Stimulated activated CD8-positive, alpha-beta memory T cell treated with anti-CD3 and anti-CD28 coated beads, Interleukin-12 subunit alpha, Interleukin-12 subunit beta, amount 100 ng/mL, for 1 hour (primary cell): ENCODE measurements at places on chromosomes 11 and 22.

DNA sequence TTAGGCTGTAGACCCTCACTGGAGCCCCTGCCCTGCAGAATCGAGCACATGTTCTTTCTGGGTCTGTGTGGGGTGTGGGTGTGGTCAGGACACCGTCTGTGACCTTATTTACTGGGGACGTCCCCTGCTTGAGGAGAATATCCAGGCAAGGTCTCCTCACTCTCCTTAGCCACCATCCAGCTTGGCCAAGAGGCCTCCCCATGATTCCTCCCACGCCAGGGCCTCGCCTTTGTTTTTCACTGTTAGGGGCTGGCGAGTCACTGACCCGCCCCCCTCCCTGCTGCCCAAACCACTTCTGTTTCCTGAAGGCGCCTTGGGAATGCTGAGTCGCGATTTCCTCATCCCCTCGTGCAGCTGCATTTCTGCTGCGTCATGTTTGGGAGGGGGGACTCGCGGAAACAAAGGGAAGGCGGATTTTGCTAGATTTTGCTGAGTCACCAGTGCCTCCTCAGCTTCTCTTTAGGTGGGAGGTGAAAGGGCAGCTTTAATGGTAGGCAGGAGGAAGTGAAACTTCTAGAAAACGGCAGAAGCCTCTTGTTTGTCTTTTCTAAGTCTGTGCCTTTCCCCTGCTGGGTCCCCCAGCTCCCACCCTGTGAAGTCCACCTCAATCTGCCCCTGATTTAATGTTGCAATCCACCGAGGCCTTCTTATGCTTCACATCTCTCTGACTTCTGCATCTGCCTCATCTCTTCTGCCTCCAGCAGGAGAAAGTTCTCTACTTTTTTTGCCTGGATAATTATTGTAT, 4.0 kb upstream of the HMOX1 start:
- no peak for DNase-seq

- DNase-seq, result no peak
Observed at GRCh38 chr11:112477581-112478317, 217.1 kb upstream of the PLET1 start.

DNA sequence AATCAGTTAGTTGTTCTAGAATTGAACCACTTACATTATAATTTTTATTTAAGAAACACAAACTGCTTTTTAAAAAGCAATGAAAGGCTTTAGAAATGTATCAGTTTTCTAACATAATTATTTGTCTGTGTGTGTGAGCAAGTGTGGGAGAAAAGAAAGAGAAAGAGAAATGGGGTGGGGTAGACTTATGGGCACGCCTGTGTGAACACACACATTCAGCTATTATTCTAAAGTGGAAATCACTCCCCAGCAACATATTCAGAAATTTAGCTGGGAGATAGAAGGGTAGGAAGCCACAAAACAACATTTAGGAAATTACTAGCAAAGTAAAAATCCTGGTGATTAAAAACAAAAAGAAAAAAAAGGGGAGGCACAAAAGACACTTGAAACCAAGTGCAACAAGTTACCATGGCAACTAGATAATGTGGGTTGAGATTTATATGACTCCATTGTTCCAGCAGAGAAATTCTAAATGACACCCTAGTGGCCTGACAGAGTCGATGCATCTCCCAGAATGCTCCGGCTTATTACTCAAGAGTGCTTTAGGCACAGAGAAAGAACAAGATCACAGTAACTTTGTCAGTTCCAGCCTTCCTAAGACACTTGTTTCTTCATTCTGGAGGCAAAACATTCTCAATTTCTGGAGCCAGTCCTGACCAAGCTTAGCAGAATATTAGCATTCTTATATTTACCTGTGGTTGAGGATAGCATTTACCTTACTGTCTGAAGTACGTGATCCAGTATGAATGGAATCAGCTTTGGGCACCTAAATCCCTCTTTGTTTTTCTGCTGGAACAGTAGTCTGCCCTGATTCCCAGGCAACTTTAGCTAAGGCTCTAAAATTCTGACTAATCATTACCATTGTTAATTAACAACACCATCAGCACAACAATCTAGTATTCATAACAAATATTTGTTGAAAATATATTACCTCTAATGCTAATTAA, 444.4 kb downstream of the DLG2 start:
- DNase-seq, result no peak

- DNase-seq, result no peak
Observed at GRCh38 chr22:20601308-20601707, 93.9 kb downstream of the MED15 start.

DNA sequence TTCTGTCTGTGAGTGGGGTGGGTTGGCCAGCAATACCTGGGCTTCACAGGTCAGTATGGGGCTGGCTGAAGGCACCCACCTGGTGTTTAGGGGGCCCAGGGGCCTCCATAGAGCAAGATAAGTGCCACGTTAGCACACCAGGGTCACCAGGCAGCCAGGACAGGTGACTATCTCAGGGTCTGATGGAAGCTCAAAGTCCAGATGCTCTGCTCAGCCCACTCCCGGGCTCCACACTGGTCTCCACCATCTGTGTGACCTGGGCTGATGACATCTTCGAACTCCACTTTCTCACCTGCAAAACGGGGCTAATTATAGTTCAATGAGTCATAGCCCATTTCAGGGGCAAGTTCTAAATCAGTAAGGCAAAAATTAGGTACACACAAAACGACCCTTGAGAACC, 39.4 kb upstream of the PRDM11 start:
- DNase-seq, result no peak

GRCh38 chr11:76782531-76783293, 444 bp upstream of the TSKU start:
- no peak for DNase-seq

DNA sequence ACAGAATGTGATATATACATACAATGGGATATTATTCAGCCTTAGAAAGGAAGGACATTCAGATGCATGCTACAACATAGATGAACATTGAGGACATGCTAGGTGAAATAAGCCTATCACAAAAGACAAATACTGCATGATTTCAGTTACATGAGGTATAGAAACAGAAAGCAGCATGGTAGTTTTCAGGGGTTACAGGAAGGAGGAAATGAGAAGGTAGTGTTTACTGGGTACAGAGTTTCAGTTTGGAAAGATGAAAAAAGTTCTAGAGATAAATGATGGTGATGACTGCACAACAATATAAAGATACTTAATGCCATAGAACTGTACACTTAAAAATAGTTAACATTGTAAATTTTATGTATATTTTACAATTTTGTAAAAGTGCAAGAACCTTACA, 266.7 kb upstream of the C11orf87 start:
- no peak for DNase-seq

DNA sequence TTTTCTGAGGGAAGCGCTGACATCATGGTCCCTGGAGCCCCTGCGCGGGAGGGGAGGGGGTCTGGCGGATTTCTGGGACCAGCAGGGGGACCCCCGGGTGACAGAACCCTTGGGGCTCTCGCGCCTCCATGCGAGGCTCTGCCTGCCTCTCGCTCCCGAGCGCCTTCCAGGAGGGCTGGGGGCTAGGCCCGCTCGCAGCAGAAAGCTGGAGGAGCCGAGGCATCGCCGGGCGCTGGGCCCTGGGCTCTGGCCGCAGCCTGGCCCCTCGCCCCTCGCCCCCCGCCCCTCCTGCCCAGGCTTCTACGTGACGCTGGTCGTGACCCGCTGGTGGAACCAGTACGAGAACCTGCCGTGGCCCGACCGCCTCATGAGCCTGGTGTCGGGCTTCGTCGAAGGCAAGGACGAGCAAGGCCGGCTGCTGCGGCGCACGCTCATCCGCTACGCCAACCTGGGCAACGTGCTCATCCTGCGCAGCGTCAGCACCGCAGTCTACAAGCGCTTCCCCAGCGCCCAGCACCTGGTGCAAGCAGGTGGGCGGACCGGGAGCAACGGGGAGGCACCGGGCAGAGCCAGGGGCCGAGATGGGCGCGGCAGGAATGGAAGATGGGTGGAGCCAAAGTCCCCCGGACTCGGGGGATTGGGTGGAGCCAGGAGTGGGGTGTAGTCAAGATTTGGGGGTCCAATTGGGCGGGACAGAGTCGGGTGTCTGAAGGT, 5.4 kb downstream of the BEST1 start:
- no peak for DNase-seq

DNA sequence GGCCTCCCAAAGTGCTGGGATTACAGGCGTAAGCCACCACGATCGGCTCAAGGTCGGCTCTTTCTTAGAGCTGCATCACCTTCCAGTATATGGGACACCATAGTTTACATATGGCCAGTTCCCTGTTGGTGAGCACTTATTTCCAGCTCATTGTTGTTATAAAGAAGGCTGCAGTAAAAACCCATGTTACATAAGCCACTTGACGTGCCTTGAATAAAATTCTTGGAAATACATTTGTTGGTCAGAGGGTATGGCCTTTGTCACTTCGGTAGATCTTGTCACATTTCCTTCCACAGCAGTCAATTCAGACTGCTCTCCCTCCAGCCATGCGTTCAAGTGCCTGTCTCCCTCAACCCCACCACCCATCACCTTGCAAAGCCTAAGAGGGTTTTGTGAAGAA, 92.9 kb downstream of the PRR5L start:
- DNase-seq, result no peak

DNA sequence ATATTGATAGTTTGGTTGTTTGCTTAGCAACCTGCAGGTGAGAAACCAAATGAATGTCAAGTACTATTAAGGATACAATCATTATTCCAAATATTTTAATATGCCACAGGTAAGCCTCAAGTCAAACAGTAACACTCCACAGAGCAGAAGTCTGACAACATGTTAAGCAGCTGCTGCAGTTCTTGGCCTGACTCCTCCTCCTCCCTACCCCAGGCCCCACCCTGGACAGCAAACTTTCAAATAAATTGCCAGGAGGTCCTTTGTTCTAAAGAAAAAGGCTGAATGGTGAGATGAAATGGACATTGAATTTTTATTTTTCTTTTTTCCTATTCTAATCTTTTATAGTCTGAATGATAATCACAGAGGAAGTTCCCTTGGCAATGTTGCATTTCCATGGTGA, 260.0 kb upstream of the POU2AF2 start:
- DNase-seq, result no peak

DNA sequence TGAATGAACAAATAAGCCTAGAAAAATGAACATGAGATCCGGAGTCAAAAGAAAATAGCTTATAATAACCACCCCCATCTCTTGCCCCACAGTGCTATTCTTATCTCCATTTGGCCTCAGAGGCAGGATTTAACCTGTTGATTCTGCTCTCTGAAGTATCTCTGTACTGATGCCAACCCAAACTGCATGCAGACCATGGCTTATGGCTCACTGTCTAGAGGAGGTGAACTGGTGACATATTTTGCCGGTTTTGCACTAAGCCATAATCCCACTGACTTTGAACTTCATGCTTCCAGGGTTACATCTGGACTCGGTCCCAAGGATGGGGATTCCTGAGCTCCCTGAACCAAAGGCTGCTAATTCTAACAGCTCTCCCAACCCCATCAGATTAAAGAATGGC, 397.1 kb downstream of the TENM4 start:
- no peak for DNase-seq

DNA sequence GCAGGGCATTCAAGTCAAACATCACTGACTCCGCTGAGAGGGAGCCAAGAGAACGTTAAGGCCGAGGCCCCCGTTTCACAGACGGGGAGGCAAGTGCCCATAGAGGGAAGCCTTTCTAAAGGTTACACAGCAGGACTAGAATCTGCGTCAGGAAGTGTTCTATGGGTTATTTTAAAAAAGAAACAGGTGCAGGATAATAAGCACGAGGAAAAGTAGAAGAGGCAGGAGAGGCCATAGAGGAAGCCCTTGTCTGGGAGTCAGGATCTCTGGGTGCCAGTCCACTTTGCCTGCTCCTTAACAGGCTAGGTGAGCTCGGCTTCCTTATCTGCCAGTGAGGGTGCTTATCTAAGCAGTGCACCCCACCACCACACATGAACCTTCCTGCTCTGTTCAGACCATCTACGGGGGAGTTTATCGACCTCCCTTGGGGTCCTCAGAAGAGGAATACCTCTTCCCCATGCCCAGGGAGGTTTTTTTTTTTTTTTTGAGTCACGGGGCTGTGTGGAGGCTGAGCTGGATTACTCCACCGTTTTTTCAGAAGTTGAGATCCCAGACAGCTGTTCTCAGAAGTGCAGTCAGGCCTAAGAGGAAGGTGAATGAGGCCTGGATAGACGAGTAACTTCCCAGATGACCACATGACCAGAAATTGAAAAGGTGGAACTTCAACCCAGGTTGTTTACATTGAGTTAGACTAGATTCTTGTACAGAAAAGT, 1.2 kb upstream of the FCHSD2 start:
- no peak for DNase-seq

DNA sequence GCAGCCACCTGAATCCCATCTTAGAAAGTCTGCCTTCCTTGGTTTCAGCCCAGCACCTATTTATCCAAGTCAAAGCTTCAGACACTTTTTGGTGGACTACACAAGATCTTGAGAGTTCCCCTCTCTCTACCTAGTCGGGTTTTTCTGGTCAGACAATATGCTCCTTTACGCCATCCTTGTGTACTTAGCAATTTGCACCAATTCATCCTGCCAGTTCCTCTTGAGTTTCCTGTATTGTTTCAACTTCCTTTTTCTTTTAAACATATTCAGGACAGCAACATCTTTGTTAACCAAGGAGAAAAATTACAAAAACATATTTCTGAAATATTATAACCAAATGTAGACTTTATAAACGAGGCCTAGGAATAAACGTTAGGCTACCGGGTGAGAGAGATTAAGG, 368.2 kb upstream of the CADM1 start:
- DNase-seq, result no peak

GRCh38 chr11:80331694-80332093, 890.9 kb upstream of the TENM4 start:
- no peak for DNase-seq

DNA sequence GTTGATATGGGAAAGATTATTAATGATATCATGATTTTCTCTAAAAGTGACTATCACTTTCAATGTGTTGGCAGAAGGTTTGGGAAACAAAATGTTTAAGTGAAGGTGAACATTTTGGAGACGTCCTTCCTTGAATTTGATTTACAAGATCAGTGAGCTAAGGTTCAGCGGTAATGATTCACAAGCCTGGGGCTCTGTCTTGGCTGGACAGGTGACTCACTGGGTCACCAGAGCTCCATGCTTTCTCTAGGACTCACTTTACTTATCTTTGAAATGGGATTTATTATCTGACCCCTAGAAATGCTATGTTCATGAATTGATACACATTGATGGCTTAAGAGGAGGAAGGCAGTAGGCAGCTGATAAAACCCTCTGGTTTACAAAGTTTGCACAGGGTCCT, 437.5 kb downstream of the NTM start:
- no peak for DNase-seq

GRCh38 chr11:126392633-126393013, 37.1 kb downstream of the ST3GAL4 start:
- no peak for DNase-seq

DNA sequence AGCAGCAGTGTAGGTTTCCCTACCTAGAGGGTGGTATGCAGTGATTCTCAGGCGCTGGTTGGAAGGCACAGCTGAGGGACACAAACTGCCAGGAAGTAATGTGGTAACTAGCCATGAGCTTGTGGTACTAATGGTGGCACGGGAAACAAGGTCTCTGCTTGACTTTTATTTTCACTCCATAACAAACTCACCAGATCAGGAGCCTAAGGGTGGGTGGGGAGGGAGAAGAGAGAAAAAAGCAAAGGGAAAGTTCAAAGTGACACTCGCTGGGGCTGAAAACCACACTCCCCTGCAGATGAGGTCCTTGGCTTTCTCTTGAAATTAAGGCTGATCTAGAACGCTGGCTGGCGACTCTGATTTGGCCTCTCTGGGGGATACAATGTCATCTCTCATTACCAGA, 22.0 kb downstream of the TRAF6 start:
- DNase-seq, result no peak
